Activated CD4-positive, alpha-beta T cell treated with anti-CD3 and anti-CD28 coated beads, Interleukin-2, Interleukin-6, amounts not matched to agents 100 ng/mL and 50 ng/mL, durations not matched to agents 16 hours and 8 hours (primary cell): ENCODE measurements at places on chromosomes 2 and 18.

GRCh38 chr2:240586919-240587800 lies 626 bp downstream of the CAPN10 start:
- DNase-seq, result peak; percentile 65

- no peak for DNase-seq
Measured at GRCh38 chr2:37090019-37090477, 5.7 kb downstream of the GPATCH11 start.

DNA sequence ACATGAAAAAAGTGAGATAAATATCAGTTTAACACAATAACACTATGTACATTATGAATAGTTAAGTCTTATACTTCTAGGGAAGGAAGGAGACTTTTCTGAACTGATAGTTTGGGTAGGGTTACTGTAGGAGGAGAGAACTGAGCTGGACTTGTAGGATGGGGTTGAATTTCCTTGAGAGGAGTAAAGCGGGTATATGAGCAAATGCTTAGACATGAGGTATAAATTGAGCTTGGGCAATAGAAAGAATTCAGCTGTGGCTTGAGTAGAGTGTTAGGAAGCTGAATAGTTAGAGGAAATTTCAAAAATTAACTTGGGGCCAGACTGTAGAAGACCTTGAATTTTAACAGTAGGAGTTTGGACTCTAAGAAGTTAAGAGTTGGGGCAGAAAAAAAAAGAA lies 45.1 kb downstream of the LCLAT1 start:
- no peak for DNase-seq

DNA sequence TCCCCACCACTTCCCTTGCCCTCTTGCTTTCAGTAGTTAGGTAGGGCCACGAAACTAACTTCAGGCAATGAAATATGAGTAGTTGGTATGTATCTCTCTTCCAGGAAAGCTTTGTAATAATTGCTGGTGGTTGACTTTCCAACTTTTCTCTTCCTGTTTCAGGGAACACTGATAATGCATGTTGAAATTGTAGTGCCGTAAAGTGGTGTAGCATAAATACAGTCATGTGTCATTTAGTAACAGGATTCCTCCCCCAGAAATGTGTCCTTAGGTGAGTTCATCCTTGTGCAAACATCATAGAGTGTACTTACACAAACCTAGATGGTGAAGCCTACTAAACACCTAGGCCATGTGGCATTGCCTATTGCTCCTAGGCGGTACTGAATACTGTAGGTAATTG lies 429.2 kb downstream of the PID1 start:
- DNase-seq, result no peak

DNA sequence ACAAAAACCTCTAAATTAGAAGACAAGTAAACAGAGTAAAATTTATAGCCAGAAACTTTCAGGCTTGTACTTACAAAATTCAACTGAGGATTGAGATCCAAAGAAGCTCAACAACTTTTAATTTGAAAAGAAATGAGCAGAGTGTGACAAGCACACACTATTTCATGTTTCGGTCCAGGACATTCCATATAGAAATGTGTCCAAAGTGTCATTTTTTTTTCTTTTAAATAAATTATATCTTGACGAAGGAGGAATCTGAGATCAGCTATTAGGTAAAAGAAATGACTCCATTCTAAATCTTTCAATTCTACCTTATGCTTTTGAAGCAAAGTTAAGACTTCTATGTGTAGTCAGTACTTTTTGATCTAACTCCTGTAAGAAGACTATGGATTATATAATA lies 4.6 kb downstream of the FN1 start:
- no peak for DNase-seq
